ENCODE measurements at places on chromosomes 3 and 15.

GRCh38 chr15:64949383-64950186 lies 37.9 kb downstream of the ANKDD1A start:
- DNase-seq = no peak

- no peak for DNase-seq
Measured at GRCh38 chr3:116314476-116314875, 130.8 kb downstream of the LSAMP start.

GRCh38 chr15:78007211-78007931 lies 70.1 kb downstream of the TBC1D2B start:
- DNase-seq = no peak

DNA sequence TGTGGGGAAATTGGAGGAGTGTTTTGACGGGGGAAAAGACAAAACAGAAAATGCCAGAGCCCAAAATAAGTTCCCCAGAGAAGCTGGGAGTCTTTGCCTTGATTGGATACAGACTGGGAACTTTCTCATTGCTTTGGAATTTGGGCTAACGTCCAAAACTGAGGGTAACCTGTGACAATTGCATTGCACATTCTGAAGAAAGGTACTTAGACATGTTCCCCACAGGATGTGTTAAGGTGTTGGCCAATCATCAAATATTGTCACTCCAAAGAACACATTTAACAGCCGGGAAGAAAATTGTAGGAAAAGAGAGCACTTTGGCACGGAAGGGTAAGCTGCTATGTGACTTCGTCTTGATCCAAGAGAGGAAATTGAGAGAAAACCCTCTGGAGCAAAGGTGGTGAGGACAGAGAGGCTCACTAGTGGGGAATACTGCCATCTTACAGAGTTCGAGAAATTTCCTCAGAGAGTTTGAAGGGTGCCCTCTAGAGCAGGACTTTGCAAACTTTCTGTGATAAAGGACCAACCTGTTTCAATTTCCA lies 619.5 kb upstream of the TBL1XR1 start:
- DNase-seq = no peak

DNA sequence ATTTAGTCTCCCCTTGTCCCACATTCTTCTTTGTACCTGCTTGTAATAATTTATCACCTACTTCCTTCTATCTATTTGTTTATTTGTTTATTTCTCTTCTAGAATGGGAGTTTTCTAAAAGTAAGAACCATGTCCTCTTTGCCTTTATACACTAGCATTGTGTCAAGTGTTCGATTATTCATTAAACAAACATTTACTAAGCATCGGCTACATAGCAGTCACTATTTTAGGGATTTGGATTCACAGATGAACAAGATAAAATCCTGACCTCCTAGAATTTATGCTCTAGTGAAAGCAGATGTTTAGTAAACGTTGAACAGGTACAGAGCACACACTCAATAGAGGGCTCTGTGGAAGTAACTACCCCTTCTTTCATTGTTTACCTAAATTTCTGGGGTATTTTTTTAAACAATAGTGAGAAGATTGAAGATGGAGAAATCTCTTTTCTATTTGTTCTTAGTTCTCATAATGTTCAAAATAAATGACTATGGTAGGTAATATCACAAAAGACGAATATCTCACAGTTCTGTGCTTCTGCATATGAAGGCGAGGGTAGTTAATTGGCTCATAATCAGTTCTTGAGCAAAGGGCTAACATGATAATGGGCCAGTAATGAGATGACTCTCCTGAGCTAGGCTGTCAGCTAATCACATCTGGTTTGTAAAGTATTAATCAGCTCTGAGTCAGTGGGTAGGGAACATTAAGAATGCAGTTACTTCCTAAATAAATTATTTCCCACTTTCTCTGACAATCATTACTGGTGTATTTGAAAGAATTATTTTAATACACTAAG lies 111.9 kb downstream of the SLC9A9 start:
- DNase-seq = no peak

GRCh38 chr3:45842851-45843625 lies 1.1 kb upstream of the LZTFL1 start:
- no peak for DNase-seq

- no peak for DNase-seq
Measured at GRCh38 chr15:94503293-94503692, 271.9 kb downstream of the MCTP2 start.

- DNase-seq = no peak
Measured at GRCh38 chr15:39581242-39581792, 438 bp downstream of the THBS1 start.

DNA sequence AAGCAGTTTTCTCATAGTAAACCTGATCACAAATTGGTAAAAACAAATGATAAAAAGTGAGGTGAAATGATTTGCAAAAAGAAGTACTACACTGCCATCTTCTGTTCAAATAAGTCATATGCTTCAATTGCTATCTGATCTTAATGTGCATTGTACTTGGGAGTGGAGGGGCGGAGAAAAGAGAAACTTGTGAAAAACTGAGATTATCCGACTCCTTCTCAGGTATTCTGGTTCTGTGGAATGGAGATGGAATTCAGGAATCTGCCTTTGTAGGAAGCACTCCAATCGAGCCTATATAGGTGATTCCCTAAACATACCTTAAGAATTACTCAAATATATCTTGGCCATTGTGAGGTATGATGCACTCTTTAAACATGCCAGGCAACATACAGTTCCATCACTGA lies 180.6 kb downstream of the CHL1 start:
- DNase-seq = no peak

- DNase-seq = no peak
Measured at GRCh38 chr3:171028025-171028778, 1.7 kb upstream of the SLC2A2 start.

- DNase-seq = no peak
Measured at GRCh38 chr3:170360916-170361315, 3.4 kb downstream of the SKIL start.

GRCh38 chr3:103105206-103105605 lies 670.4 kb downstream of the ZPLD1 start:
- DNase-seq = no peak

DNA sequence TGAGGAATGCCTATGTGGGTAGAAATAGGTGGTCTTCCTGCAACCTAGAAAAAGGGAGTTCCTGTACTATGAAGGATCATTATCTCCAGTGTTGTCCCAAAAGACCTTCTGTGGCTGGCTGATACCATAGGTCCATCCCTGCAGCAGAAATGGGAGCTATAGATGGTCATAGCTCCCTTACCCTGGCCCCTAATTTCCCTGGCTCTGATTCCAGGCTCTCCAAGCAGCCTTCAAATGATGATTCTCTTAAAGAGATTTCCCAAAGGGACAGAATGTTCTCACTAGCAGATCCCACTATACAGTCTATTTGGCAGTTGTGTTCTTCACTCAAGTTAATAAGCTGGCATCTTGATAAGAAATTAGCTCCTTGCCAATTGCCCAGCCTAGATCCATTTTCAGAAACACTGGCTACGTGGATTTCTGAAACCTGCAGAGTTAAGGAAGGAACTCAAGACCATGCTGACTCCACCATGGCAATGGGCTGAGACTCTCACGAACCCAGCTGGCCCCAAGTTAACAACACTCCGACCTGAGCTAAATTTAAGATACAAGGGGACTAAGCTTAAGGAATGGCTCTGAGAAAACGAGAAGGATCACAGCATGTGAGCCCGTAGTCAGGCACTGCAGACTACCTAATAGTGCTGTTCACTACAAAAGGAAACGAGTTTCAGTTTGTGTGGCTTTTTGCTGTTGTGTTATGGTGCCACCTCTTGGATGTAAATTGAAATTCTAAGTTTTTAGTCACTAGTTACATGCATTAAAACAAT lies 11.4 kb downstream of the C15orf40 start:
- no peak for DNase-seq

DNA sequence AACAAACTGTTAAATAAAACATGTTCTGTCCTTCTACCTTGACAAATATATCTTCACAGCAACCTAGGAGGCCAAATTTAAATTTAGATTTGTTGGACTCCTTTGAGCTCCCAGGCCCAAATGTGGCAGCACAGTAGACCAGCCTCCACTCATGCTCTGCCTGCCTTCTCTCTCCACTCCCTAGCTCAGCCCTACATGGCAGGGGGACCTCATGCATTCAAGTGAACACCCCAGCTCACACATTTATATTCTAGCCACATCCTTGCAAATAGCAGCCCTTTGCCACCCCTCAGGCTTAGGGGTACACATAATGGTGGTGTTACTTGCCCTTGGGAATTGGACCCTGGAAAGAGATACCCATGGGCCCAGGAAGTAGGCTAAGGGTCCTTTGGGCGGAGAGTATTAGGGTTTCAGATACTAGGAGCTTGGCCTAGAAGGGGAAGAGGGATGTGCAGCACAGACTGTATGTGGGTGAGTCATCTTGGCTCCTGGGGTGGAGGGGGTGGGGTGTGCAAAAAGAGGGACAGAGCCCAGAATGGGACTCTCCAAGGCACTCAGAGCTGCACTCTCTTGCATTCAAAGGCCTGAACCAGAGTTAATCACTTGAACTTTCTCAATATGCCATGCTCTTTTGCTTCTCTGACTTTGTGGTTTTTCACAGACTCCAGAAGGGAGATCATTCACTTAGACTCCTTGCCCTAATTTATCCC lies 268.4 kb upstream of the ROPN1 start:
- DNase-seq = no peak

DNA sequence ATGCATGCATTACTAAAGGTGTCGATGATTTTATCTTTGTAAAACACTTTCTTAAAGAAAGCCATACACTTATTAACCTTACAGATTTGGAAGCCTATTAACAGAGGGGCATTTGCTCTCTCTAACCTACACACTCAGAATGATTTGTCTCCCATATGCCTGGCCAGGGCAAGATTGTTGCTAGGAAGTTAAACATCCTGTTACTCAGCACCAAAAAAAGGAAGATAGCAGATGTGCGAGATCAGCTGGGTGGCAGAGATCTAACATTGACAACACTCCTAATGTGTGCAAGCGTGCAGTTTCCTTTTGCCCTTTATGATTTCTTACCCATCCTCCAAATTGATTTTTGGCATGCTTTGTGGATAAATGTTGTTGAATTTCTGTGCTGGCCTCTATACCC lies 73.9 kb upstream of the TMEM108 start:
- no peak for DNase-seq

GRCh38 chr15:38454696-38455090 lies 766 bp downstream of the FAM98B start:
- DNase-seq = no peak

- no peak for DNase-seq
Measured at GRCh38 chr3:10459954-10460754, 45.2 kb downstream of the ATP2B2 start.

DNA sequence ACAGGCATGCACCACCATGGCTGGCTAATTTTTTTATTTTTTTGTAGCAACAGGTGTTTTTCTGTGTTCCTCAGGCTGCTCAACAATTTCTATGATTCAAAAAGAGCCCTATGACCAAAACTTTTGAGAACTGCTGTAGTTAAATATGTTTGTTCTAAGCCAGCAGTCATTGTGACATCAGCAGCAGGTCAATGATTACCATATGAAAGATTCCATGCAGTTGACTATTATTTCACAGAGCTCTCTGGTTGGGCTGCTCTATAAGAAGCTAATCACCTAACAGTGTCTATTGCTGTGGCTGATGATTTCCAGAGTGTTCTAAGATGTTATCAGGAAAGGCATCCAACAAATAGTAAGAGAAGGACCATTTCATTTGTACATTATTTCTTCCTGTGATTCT lies at the start of gene CCDC54:
CCDC54 (plus strand) TSS at position 289 of the 400 bp plus-strand sequence. CDS start 149 bp downstream, outside the sequence.
- no peak for DNase-seq

DNA sequence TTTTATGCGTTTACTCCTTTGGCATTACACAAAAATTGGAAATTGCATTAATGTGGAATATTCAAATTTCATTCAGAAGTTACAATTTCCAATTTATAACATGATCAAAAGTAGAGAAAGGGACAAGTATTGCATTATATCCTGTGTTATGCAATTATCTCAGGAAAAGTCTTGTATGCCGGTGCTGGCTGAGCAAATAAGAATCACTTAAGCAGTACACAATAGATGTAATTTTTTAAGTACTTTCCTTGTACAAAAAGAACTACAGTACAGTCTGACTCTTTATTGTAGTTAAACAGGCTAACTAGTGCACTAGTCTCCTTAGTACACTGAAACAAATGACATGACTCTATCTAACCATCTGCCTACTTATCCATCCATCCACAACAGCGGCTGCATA lies 493.2 kb upstream of the KCNMB2 start:
- no peak for DNase-seq

- DNase-seq = no peak
Measured at GRCh38 chr3:141405591-141405990, 37.3 kb downstream of the ZBTB38 start.

GRCh38 chr3:2568156-2568555 lies 469.5 kb downstream of the CNTN4 start:
- DNase-seq = no peak

GRCh38 chr15:68700455-68701123 lies 120.1 kb downstream of the ANP32A start:
- DNase-seq = peak; percentile 72

GRCh38 chr3:8052659-8053058 lies 449.0 kb upstream of the LMCD1 start:
- DNase-seq = peak; percentile 26

- no peak for DNase-seq
Measured at GRCh38 chr3:55701997-55702396, 214.9 kb upstream of the WNT5A start.

DNA sequence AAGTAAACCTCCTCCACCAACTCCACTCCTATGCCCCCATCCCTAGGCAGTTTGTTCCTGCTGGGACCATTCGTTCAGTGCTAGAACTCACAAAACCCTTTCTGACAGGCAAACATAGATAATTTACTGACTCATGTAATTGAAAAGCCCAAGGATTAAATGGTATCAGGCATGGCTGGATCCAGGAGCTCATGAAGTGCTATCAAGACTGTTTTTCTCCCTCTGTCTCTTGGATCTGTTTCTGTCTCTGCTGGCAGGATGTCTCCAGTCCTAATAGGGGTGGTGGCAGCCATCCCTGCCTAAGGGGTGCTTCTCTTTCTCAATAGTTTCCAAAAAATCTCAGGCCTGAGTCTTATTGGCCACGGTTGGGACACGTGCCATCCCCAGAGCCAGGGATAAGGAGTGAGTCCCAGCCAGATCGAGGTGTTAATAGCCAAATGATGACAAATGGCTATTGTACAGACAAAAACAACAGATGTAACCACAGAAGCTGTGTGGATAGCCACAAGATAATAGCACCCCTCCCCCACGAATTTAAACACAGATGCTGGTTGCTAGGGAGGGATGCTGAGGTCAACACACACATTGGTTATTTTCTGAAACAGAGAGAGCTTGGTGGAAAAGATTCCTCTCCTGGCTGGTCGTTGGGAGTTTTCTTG lies 168.6 kb downstream of the SHQ1 start:
- no peak for DNase-seq

DNA sequence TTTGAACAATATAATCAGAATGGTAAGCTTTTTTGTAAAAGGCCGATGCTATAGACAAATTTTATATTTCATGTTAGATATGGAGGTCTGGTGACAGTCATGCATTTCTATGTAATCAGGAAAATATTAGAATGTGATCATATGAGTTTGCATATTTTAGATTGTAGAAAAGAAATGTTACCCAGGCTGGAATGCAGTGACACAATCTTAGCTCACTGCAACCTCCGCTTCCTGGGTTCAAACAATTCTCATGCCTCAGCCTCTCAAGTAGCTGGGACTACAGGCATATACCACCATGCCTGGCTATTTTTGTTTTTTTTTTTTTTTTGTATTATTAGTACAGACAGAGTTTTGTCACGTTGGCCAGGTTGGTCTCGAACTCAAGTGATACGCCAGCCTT lies 152.0 kb downstream of the LMLN start:
- DNase-seq = no peak

GRCh38 chr15:65066001-65066634 lies 1.7 kb downstream of the RASL12 start:
- no peak for DNase-seq

GRCh38 chr3:151751161-151751560 lies 17.4 kb downstream of the AADACL2 start:
- DNase-seq = no peak

- DNase-seq = no peak
Measured at GRCh38 chr15:59258317-59258716, 51.7 kb downstream of the LDHAL6B start.
